ENCODE measurements at places on chromosomes 12 and 14. TPM values are rescaled to one million over a fixed set of nuclear protein-coding genes. Genes with fewer than 3 reads are reported as not detected.

CARMIL3 gene
- total RNA-seq = 0.10 TPM

DNA sequence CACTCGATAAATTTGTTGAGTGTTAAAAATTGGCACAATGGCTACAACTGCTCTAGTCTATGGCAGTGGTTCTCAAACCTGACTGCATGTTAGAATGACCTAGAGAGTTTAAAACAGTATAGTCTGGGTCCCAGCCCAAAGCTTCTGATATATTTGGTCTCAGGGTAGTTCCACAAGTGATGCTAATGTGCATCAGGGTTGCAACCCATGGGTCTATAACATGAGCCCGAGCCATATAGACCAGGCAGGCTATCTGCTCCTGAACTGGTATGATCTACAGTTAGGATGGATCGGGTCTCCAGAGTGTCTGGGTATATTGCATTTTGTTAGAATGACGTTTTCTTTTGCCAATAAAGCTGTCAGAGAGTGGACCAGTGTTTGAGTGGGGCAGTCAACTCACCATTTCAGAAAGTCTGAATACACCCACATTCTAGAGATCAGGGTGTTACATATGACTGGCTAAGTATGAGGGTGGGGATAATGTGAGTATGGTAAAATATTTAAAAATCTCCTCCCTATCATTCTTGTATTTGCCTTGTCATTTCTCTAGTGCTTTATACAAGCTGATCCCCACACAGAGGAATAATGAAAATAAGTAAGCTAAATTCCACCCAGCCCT is 80.9 kb downstream of the FRMD6 start:
- no peak for DNase-seq

PCK2 gene
- total RNA-seq = 18.5 TPM

DNA sequence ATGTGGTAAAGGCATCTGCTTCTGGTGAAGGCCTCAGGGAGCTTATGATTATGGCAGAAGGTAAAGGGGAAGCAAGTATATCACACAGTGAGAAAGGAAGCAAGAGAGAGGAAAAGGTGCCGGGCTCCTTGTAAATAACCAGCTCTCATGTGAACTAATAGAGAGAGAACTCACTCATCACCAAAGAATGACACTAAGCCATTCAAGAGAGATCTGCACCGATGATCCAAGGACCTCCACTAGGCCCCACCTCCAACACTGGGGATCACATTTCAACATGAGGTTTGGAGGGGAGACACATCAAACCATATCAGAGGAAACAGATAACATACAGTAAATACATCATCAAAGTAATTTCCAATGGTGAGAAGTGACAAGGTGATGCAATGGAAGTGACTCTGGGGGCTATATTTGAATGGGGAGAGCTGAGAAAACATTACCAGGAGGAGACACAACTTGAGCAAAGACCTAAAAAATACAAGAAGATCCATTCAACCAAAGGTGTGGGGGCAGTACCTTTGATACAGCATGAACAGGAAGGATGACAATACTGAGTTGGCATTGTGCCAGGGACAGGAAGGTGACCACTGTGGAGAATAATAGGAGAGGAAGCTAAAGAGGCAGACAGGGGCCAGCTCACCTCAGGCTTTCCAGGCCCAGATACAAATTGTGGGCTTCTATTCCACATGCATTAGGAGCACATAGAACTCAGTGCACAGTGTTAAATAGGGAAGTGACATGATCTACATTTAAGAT is 134.4 kb upstream of the GRIP1 start:
- peak; percentile 35 for DNase-seq

FERMT2 gene
- 126 TPM for total RNA-seq

DNA sequence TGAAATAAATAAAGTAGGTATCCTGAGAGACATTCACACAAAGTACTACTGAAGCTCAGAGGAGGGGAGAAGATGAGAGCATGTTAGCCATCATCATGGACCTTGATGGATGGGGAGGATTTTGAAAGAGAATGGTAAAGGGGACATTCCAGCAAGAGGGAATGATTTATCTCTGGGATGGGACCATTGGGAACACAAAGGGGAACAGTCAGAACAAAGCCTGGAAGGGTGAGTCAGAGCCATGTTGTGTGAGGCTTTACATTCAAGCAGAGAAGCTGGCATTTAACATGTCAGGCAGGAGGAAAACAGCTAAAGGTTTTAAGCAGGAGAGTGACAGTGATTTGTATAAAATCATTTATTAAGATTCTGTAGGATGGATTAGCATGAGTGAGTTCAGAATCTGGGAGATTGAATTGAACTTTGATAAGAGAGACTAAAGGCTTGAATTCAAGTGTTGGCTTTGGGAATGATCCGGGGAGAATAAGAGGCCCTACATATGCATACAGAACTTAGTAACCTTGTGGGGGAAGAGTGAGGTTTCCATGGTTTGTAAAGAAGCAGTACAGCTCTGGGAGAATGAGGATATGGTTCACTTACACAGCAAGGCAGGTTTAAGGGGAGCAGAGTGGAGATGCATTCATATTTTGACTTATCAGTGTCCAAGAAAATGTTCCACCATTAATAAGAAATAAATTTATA is 174.4 kb downstream of the SYT10 start:
- DNase-seq = no peak

DNA sequence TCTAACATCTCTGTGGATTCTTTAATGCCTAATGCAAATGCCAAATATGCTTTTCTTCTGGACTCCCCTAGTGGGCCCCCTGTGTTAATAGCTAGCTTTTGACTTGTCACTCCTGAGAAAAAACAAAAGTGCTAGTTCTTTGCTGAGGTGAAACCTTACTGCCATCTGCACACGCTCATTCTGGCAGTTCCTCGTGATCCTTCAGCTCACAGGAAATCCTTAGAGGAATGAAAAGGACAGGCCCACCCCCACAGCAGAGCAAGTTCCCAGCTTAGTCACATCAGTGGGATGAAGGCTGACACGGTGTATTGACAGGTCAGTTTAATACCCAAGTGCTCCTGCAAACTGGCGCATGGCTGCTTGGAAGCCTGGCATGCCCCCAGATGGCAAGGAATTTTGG is 165.1 kb upstream of the ATP2B1 start:
- DNase-seq = peak; percentile 35

DNA sequence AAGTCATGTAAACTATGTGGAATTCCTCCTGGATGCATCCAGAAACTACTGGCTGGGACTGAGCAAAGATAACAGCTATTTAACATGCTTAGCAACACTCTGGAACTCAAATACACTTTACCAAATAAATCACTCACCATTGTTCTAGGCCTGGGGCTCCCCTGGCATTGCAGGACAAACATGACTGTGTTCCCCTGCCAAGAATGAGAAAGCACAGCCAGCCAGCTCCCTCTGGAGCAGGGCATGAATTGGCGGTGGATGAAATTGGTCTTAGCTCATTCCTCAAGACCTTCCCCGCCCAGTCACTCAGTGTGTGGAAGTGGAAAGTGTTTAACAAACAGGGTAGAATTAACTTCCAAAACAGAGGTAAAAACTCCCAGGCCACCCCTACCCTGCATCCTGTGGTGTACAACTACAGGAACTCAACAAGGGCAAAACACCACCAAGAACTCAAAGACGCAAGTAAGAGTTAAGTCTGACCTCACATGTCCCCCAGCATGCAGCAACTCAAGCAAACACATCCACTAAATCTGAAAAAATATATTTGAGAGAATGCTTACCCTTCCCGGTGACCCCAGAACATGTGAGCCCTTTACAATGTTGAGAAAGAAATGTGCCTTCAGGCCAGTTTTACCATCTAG is 58.4 kb upstream of the BDKRB2 start:
- peak; percentile 96 for DNase-seq

DNA sequence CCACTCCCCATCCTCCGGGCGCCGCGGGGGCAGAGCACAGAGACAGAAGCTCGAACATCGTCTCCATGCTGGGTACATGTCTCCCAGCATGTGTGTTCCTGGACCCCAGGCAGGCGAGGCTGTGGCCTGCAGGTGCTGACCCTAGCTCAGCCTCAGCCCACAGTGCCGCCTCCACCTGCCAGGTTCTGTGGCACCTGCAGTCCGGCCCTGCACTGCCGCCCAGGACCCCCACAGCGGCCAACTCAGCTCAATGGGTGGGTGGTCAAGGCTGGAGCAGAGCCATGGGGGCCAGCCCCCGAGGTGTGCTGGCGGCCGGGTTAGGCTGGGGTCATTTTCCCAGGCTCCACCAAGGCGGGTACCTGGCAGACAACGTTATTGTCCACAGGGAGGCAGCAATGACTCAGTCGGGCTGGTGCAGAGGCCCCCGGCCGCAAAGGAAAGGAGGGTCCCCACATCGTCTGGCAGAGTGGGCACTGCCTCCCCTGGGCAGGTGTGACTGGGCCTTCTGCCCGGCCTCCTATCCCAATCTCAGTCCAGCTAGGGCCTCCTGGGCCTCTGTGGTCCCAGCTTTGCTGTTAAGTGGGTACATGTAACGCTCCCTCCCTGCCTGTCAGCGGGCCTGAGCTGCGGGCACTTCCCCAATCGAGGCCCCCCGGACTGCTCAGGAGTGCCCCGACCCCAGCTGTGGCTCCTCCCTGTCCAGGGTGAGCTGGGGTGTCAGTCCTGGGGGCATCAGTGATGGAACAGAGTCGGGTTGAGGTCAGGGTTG is 20.2 kb upstream of the NUDT14 start:
- no peak for DNase-seq

DNA sequence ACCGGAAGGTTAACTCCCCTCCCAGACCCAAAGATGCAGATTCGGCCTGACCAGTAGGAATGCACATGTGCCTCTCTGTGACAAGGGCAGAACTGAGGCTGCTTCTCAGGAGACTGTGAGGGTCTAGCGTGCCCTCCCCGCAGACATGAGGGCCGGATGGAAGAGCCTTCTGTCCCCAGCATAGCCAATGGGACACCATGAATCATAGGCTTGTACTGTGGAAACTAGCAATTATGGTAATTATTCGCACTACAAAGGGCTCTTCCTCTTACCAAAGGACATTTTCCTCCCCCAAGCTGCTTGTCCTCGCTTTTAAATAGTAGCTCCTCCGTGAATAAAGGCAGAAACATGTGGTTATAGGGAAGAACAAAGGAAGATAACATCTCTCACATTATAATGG is 6.2 kb downstream of the COA8 start:
- DNase-seq = peak; percentile 15

- DNase-seq = no peak
Measured at GRCh38 chr12:43540470-43540869, 11.5 kb downstream of the ADAMTS20 start.

ACSM4 gene
- total RNA-seq = not detected

- DNase-seq = peak; percentile 90
Measured at GRCh38 chr12:87687362-87687761, 341.8 kb downstream of the C12orf50 start.

DNA sequence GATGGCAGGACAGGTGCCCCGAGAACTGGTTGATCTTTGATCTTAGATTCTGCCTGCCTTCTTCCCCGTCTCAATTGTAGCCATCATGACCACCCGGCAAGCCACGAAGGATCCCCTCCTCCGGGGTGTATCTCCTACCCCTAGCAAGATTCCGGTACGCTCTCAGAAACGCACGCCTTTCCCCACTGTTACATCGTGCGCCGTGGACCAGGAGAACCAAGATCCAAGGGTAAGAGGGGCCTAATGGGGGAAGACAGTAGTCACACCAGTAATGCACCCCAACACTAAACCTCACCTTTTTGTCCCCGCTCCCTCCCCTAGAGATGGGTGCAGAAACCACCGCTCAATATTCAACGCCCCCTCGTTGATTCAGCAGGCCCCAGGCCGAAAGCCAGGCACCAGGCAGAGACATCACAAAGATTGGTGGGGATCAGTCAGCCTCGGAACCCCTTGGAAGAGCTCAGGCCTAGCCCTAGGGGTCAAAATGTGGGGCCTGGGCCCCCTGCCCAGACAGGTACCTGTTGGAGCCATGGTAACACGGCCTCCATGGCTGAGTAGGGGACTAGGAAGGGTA is 556 bp downstream of the TROAP start:
- no peak for DNase-seq

- no peak for DNase-seq
Measured at GRCh38 chr14:45065540-45065939, 18.4 kb upstream of the PRPF39 start.

DNA sequence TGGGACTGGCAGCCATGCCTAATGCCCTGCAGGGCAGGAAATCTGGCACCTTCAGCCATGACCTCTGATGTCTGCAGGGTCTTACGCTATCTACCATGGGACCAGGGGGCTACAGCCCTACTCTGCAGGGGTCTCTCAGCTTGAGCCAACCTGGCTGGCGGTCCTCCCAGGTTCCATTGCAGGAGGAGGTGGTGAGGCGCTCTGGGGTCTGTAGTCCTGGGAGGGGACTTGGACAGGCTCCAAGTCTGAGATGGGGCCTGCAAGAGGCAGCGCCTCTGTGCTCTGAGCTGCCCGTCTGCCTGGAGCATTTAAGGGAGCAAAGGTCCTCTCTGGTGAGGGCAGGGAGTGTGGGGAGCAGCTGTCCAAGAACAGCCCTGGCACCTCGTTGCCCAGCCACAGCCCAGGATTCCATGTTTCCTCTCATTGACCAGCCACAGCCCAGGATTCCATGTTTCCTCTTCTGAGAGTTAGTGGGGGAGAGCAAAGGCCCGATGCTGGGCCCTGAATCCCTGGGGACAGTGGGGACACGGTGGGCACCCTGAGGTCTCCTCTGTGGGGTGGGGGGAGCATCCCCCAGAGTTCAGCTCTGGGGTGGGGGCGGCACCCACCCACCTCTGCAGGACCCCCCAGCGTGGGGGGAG is 655 bp downstream of the PLD4 start:
- DNase-seq = no peak

- DNase-seq = no peak
Measured at GRCh38 chr12:92462049-92462448, 240.7 kb upstream of the PLEKHG7 start.

PPM1H gene
- total RNA-seq = 27.1 TPM

DNA sequence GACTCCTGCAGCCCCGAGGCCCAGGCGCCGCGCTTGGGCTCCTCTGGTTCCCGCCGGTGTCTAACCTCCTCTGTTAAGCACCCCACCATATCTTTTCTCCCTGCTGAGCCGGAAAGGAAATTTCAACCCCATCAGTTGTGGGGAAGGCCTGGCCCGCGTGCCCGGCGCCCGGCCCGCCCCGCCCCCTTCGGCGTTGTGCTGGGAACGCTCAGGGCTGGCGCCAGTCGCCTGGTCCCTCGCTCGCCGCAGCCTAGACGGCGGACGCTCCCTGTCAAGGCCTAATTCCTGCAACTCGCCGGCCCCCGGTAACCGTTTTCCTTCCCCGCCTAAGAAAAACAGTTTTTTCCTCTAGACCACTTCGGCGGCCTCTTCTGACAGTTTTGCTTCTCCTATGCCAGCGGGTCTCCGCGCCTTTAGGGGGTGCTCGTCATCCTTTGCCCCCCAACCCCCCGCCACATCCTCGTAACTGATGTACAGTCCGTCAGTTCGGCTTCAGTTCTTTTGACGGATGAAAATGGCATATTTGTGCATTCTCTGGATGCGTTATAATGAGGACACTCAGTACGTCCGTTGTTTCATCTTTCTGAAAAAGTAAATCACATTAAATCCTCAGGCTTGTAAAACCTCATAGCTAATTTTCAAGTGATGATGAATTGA is 506 bp upstream of the NAP1L1 start:
- DNase-seq = no peak
